Activated T-helper 1 cell treated with anti-CD3 and anti-CD28 coated beads, Interleukin-12 subunit alpha, Interleukin-12 subunit beta, Interleukin-2, Interleukin-4 antibody, amounts not matched to agents 30 ng/mL and 10 ng/mL and 1 ng/mL, durations not matched to agents 14 hours and 24 hours and 36 hours (primary cell): ENCODE measurements at places on chromosomes 2 and 18. TPM values are rescaled to one million over a fixed set of nuclear protein-coding genes. Genes with fewer than 3 reads are reported as not detected.

- peaks cover 8% of the 10 kb centered on the region for H3K27me3 ChIP-seq
- H3K36me3 ChIP-seq: peaks cover 4% of the 10 kb centered on the region
- H3K27ac ChIP-seq: no peak overlapping the region
- no peak for DNase-seq
- H3K4me1 ChIP-seq: no peaks in the 10 kb centered on the region
- no peak overlapping the region for H3K4me3 ChIP-seq
These were observed 53.7 kb downstream of the THUMPD2 start for GRCh38 chr2:39725401-39725800.

DNA sequence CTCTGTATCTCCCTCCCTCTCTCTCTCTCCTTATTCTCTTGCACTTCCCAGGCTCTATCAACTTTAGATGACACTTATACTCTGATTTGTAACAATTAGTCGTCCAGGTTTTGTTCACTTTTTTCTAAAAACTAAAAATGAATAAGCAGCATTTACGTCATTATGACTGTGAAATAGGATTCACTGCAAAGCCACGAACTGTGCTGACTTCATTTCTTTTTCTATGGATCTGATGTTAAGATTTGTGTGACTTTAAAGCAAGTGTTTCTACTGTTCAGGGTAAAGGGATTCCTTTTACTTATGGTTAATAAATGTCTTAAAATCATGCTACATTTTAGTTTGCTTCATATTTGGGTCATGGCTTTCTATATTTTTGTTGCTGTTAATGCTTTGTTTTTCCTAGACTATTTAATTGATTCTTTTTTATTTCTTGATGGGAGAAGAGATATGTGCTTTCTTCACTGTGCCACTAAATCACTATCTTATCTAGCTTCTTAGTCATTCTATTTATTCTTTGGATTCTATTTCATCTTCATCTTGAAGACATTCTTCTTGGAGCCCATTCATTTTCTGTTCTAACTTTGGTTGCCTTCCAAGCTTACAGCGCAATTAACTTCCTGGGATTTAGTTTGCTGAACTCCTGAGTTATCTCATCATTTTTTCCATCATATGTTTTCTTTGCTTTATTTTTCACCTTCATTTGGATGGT is 480.4 kb upstream of the TRIB2 start:
- H3K27ac ChIP-seq: no peak overlapping the region
- peaks cover 7% of the 10 kb centered on the region for H3K27me3 ChIP-seq
- DNase-seq: no peak
- H3K4me1 ChIP-seq: no peaks in the 10 kb centered on the region
- H3K36me3 ChIP-seq: peaks cover 2% of the 10 kb centered on the region
- no peak overlapping the region for H3K4me3 ChIP-seq

DNA sequence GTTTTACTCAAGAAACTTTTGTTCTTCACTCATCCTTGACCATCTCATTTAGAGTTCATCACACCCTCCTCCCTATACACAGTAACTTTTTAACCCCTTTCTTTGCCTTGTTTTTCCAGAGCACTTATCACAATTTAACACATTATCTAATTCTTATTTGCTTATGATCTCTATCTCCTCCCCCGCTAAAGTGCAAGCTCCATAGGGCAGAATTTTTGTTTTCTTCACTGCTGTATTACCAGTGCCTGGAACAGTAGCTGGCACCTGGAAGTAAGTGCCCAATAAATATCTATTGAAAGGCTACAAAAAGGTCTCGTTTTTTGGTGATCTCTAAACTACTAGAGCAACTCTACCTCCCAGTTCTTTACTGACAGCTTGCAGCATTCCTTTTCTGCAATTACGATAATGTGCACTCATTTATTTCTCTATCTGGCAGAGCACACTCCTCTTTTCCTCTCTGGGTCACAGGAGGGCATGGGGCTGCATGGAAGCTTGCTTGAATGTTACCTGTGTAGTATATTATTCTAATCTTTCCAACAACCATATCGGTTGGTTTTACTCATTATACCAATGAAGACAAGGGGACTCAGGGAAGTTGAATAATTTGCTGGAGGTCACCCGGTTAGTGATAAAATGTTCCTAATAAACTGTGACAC is 57.4 kb upstream of the CHST9 start:
- no peak overlapping the region for H3K27ac ChIP-seq
- H3K4me3 ChIP-seq: no peak overlapping the region

GRCh38 chr2:45675263-45675812 is 23.9 kb downstream of the PRKCE start:
- no peaks in the 10 kb centered on the region for H3K36me3 ChIP-seq
- H3K27ac ChIP-seq: no peak overlapping the region
- H3K27me3 ChIP-seq: no peaks in the 10 kb centered on the region
- no peaks in the 10 kb centered on the region for H3K4me1 ChIP-seq
- DNase-seq: no peak

- H3K27ac ChIP-seq: no peak overlapping the region
- H3K4me1 ChIP-seq: no peaks in the 10 kb centered on the region
- H3K36me3 ChIP-seq: no peaks in the 10 kb centered on the region
- no peak overlapping the region for H3K4me3 ChIP-seq
- no peak for DNase-seq
- H3K27me3 ChIP-seq: peaks cover 10% of the 10 kb centered on the region
These were observed 30.7 kb upstream of the TXNDC2 start for GRCh38 chr18:9854801-9855676.

DNA sequence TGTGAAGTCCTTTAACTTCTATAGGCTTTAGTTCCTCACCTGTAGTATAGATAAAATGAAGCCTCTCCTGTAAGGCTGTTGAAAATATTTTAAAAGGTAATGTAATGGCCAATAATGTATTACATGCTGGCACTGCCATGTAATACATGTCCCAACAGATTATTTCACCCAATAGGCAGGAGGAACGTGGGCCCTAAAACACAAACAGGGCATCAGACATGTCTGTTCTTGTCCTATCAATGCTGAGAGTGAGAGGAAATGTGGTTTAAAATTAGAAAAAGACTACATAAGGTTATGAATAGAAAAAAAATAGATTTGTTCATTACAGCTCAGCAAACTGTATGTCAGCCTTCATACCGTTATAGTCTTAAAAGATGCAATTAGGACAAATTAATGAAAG is 492.7 kb upstream of the DDX18 start:
- no peak for DNase-seq
- no peaks in the 10 kb centered on the region for H3K36me3 ChIP-seq
- no peaks in the 10 kb centered on the region for H3K27me3 ChIP-seq

- H3K4me3 ChIP-seq: no peak overlapping the region
- peak; percentile 51 for DNase-seq
- no peaks in the 10 kb centered on the region for H3K27me3 ChIP-seq
- H3K4me1 ChIP-seq: peaks cover 9% of the 10 kb centered on the region
These were observed 103.4 kb downstream of the SEPTIN10 start for GRCh38 chr2:109510136-109511028.

GRCh38 chr2:88196490-88197087 is 26.4 kb downstream of the THNSL2 start:
- H3K36me3 ChIP-seq: no peaks in the 10 kb centered on the region
- H3K27ac ChIP-seq: no peak overlapping the region
- no peak overlapping the region for H3K4me3 ChIP-seq
- H3K27me3 ChIP-seq: peaks cover 27% of the 10 kb centered on the region

GRCh38 chr2:233331536-233331935 is 22.8 kb upstream of the DGKD start:
- peak overlapping the region; percentile 63 for H3K4me3 ChIP-seq
- H3K4me1 ChIP-seq: peaks cover 41% of the 10 kb centered on the region
- peaks cover 6% of the 10 kb centered on the region for H3K36me3 ChIP-seq
- H3K27me3 ChIP-seq: peaks cover 4% of the 10 kb centered on the region
- peak overlapping the region; percentile 97 for H3K27ac ChIP-seq

GRCh38 chr2:121489284-121489683 is 41.4 kb upstream of the RNU4ATAC start:
- no peak for DNase-seq
- no peak overlapping the region for H3K27ac ChIP-seq
- H3K4me1 ChIP-seq: peaks cover 34% of the 10 kb centered on the region
- H3K27me3 ChIP-seq: no peaks in the 10 kb centered on the region
- peaks cover 17% of the 10 kb centered on the region for H3K36me3 ChIP-seq
- no peak overlapping the region for H3K4me3 ChIP-seq

DNA sequence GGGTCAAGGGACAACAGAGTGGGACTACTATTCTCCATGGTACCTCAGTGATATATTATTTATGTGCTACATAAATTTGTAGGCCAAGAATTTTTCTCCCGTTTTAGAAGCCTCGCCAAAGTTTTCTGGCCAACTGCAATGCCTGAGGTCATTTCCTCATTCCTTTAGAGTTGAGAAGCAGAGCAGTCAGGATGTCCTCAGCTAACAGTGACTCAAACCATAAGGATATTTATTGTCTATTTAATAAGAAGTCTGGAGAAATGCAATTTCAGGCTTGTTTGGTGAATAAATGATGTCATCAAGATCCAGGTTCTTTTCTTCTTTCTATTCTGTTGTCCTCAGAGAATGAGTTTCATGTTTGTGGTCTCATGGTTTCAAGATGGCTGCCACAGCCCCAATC is 91.0 kb downstream of the ADCYAP1 start:
- H3K27ac ChIP-seq: no peak overlapping the region
- H3K36me3 ChIP-seq: no peaks in the 10 kb centered on the region
- H3K4me3 ChIP-seq: no peak overlapping the region
- no peaks in the 10 kb centered on the region for H3K27me3 ChIP-seq
- H3K4me1 ChIP-seq: no peaks in the 10 kb centered on the region
- no peak for DNase-seq

DNA sequence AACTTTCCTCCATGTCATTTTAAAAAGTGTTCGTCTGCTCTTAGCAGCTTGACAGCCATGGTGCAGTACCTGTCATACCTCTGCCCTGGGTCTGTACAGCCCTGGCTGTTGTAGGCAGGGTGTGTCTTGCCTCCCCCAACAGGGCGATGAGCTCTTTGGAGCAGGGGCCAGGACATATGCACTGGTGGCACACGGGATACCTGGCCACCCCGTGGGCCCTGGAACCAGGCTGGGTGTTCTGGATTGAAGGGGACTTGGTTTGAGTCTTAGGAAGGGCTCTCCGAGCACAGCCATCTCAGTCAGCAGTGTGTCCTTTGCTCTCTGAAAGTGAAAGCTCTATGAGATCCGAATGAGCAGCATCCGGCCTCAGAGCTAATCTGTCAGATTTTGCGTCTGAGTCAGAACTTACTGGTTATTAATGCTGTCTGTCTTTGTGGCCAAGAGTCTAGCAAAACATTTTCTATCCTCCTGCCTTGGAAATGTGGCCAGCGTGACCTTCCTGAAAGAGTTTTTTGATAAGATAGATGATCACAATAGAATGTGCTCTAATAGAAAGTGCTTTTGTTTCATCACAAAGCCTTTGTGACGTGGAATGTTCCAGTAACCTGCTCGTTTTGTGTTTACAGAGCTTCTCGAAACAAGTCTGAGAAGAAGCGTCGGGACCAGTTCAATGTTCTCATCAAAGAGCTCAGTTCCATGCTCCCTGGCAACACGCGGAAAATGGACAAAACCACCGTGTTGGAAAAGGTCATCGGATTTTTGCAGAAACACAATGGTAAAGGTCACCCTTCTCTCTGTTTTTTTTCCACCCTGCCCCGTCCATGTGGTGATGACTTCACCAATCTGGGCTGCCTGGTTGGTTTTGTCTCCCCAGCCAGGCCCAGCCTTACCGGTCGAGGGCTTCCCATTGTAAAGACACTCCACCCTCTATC is 77.3 kb upstream of the RPL31 start:
- H3K4me3 ChIP-seq: no peak overlapping the region
- peak overlapping the region; percentile 62 for H3K27ac ChIP-seq
- DNase-seq: no peak
- no peaks in the 10 kb centered on the region for H3K36me3 ChIP-seq
- no peaks in the 10 kb centered on the region for H3K4me1 ChIP-seq

DNA sequence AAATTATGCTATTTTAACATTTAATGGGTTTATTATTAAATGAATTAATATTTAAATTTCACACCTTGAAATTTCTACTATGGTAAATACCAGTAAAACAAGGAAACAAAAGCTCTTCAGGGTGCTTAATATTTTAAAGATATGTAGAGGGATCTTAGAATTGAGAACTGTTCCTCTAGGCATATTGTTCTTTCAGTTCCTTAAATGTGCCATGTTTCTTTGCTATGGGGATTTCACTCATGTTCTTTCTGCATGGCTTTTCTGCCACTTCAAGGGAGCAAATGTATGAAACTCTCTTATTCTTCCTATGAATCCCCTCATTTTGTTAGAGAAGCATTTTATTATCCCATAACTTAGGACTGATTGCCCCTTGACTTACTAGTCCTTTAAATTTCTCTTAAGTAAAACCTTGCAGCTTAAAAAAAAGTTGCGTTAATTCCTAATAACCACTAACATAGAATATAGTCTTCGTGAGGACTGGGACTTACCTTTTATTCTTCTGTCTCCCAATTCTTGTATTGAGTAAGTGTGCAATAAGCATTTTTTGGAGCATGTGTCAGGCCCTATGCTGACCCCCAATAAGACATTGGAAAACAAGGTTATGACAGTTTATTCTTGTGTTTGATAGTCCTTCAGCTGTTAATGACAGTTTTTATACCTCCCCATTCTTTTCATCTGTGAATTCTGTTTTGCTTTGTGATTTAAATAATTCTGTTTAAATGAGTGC is 95.7 kb downstream of the BIRC6 start:
- no peak overlapping the region for H3K4me3 ChIP-seq
- peaks cover 27% of the 10 kb centered on the region for H3K36me3 ChIP-seq
- no peak for DNase-seq

- no peak overlapping the region for H3K4me3 ChIP-seq
- H3K36me3 ChIP-seq: peaks cover 2% of the 10 kb centered on the region
- H3K4me1 ChIP-seq: peaks cover 14% of the 10 kb centered on the region
These were observed 70.1 kb downstream of the TSHZ1 start for GRCh38 chr18:75280427-75281280.

DNA sequence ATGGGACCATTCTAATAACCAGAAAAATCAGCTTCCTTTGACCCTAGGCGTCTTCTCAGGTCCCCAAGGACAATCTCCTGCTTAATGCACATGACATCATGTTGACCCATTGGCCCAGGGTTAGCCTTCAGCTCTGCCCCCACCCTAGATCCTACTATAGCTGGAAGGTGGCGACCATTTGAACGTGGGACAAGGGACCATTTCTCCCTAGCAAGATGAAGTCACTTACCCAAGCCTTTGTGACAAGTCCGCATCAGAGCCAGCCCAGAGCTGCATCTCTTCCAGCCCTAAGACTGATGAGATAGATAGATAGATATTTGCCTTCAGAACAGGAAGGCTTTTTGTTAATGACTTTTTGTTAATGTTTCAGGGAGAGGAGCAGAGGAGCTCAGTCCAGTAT is 28.2 kb upstream of the TAF1B start:
- H3K27ac ChIP-seq: no peak overlapping the region
- peaks cover 14% of the 10 kb centered on the region for H3K27me3 ChIP-seq
- H3K4me1 ChIP-seq: peaks cover 12% of the 10 kb centered on the region

The CTAGE1 gene
- total RNA-seq: not detected in 2 replicates

The EFR3B gene
- total RNA-seq: 0.21 and 0.22 TPM in 2 replicates

The STEAP3 gene
- total RNA-seq: 0.07 and 0.13 TPM in 2 replicates

The ANKRD23 gene
- total RNA-seq: 8.2 and 8.8 TPM in 2 replicates

The FIGN gene
- not detected in 2 replicates for total RNA-seq

The CCT7 gene
- total RNA-seq: 631 and 648 TPM in 2 replicates

The PAX3 gene
- not detected in 2 replicates for total RNA-seq

The PDK1 gene
- total RNA-seq: 27.6 and 35.8 TPM in 2 replicates

The AGBL5 gene
- total RNA-seq: 12.3 and 13.8 TPM in 2 replicates
